ENCODE measurements at places on chromosomes 6 and 20.

- DNase-seq, result no peak
Measured at GRCh38 chr20:7695051-7695495, 245.2 kb downstream of the HAO1 start.

GRCh38 chr6:70903665-70904452 is 53.0 kb downstream of the B3GAT2 start:
- DNase-seq, result no peak

- no peak for DNase-seq
Measured at GRCh38 chr6:7976485-7977056, 66.0 kb upstream of the TXNDC5 start.

DNA sequence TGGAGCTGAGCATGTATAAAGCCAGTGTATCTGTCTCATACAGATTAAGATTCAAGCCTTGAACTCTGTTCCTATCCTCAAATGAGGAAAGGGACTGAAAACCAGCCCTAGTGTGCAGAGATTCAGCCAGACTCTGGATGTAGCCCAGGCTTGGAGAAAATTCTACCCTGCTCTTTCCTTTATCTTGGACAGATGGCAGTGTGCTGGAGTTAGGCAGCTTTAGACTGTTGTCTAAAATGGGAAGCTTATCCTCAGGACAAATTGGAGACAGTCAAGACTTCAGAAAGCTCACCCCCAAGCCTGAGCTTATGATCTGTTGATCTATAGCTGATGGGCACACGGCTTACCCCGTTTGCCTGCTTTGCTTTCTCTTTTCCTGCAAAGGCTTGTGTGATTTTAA is 1057.6 kb downstream of the KIF16B start:
- no peak for DNase-seq

DNA sequence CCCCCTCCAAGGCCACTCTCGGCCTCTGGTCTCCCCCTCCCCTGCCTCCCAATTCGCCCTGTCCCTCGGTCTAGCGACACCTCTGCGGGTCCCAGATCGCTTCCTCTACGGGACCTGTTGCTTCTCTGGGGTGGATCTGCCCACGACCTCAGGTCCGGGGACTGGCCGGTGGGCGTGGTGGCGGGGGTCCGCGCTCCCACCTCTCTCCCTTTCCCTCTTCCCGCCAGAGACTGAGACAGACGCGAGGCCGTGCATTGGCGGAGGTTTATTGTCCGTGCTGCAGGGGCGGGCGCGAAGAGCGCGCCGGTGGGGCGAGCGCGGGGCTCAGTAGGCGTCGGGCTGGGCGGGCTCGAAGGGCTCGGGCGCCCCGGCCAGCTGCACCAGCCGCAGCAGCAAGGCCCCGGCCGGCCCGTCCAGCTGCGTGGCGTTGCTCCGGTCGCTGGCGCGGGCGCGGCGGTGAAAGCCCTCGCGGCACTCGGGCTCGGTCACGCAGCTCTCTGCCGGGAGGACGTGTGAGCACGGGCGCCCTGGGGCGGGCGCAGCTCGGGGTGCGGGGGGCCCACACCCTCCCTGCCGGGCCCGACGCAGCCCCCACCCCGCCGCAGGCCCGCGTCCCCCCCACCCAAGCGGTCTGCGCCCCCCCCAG is 2.1 kb downstream of the AVP start:
- no peak for DNase-seq

DNA sequence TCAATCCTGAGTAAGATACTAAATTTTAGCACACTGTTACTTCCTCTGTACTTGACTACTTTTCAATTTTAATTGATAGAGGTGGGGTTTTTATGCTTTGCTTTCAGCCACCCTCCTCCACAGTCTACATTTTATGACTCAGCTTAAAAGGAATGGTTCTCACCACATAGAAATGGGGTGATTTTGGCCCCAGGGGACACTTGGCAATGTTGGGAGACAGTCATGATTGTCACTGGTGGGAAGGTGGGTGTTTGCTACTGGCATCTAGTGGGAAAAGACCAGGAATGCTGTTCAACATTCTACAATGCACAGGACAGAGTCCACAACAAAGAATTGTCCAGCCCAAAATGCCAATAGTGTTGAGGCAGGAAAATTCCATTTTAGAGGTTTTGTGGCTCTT is 71.3 kb downstream of the PCSK2 start:
- no peak for DNase-seq

All from CD4-positive, alpha-beta T cell treated with Interleukin-15 for 4 hours (primary cell).